ENCODE measurements at places on chromosomes 13 and 19.

DNA sequence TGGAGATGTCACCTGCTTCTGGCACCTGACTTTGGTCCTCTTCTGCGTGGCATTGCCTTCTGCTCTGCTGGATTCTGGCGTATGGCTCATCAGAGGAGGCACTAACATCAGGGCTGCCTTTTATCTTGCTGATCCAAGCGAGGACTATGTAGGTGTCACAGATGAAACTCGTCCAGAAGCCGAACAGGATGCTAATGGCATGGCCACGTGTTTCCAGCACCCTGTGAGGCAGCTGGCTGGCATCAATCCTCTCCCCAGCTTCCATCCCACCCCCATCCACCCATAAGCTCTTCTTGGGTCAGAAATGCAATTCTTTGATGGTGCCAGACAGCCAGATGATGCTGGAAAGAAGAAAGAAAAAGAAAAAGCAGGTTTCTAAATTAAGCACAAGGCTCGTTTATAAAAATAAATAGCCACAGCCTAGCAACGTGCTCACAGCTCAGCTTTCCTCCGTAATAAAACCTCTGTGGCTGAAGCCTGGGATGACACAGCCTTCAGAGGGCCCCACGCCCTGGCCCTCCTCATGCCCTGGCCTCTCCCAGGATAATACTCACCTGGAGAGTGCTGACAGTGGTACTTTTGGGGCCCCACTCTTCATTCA lies 212.9 kb upstream of the SERP2 start:
- no peak for DNase-seq
- H3K4me1 ChIP-seq, result peaks cover 7% of the 10 kb centered on the region
- no peaks in the 10 kb centered on the region for H3K27me3 ChIP-seq
- H3K27ac ChIP-seq, result no peak overlapping the region
- H3K4me3 ChIP-seq, result no peak overlapping the region

GRCh38 chr13:59890054-59890453 lies 273.7 kb downstream of the DIAPH3 start:
- no peaks in the 10 kb centered on the region for H3K27me3 ChIP-seq
- H3K4me1 ChIP-seq, result peaks cover 19% of the 10 kb centered on the region
- DNase-seq, result no peak
- H3K36me3 ChIP-seq, result no peaks in the 10 kb centered on the region

DNA sequence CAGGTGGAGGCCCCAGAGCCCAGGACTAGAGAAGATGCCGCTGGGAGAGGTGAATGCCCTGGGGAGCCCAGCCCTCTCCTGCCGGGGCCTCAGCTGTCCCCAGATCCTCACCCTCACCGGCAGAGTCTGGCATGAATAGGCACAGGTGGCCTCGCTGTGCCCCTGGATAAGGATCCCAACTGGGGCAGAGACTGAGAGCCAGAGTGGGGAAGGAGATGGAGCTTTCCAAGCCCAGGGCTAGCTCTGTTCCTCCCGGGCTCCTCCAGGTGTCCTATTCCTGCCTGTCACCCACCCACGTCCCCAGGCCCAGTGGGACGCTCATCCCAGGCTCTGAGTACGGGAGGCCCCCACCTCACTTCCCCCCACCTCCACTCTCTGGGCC lies 16.5 kb downstream of the PRR36 start:
- peak overlapping the region; percentile 59 for H3K4me3 ChIP-seq
- H3K27ac ChIP-seq, result no peak overlapping the region
- H3K27me3 ChIP-seq, result peaks cover 65% of the 10 kb centered on the region
- DNase-seq, result no peak

- no peak for DNase-seq
- peaks cover 10% of the 10 kb centered on the region for H3K4me1 ChIP-seq
- no peaks in the 10 kb centered on the region for H3K27me3 ChIP-seq
- H3K36me3 ChIP-seq, result peaks cover 34% of the 10 kb centered on the region
- peak overlapping the region; percentile 64 for H3K27ac ChIP-seq
Observed at GRCh38 chr13:54989418-54989817, 1960.8 kb downstream of the OLFM4 start.

DNA sequence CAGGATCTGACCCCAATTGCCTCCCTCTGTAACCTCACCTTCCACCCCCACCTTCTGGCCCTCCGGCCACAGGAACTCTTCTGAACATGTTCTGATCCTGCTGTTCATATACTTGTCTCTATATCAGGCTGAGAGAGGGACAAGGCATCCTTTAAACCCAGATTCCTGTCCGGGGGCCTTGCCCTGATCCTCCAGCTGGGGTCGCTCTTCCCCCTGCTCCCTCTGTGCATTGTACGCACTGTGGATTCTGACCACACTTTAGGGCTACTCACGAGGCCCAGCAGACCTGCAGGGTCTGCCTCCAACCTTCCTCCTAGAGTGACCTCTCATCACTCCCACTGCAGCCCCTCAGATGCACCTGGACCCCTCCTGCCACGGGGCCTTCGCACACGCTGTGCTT lies 269.3 kb downstream of the UQCRFS1 start:
- peak; percentile 45 for DNase-seq
- H3K4me1 ChIP-seq, result 0 out of 2 replicates have a peak, but pooled peaks cover 4% of the 10 kb centered on the region
- H3K36me3 ChIP-seq, result no peaks in the 10 kb centered on the region
- no peak overlapping the region for H3K27ac ChIP-seq
- H3K27me3 ChIP-seq, result no peaks in the 10 kb centered on the region
- no peak overlapping the region for H3K4me3 ChIP-seq

GRCh38 chr13:25335856-25336255 lies 34.4 kb downstream of the NUP58 start:
- H3K4me3 ChIP-seq, result no peak overlapping the region
- DNase-seq, result no peak
- no peaks in the 10 kb centered on the region for H3K27me3 ChIP-seq
- H3K4me1 ChIP-seq, result no peaks in the 10 kb centered on the region
- peaks cover 28% of the 10 kb centered on the region for H3K36me3 ChIP-seq

GRCh38 chr19:40671404-40671803 lies 19.0 kb downstream of the NUMBL start:
- H3K4me1 ChIP-seq, result no peaks in the 10 kb centered on the region
- no peak overlapping the region for H3K4me3 ChIP-seq
- no peak for DNase-seq
- H3K27ac ChIP-seq, result no peak overlapping the region
- no peaks in the 10 kb centered on the region for H3K27me3 ChIP-seq
- H3K36me3 ChIP-seq, result peaks cover 29% of the 10 kb centered on the region

- DNase-seq, result no peak
- H3K27me3 ChIP-seq, result no peaks in the 10 kb centered on the region
- no peak overlapping the region for H3K4me3 ChIP-seq
- H3K27ac ChIP-seq, result no peak overlapping the region
- no peaks in the 10 kb centered on the region for H3K36me3 ChIP-seq
Observed at GRCh38 chr13:94233837-94234236, 245.6 kb downstream of the DCT start.

DNA sequence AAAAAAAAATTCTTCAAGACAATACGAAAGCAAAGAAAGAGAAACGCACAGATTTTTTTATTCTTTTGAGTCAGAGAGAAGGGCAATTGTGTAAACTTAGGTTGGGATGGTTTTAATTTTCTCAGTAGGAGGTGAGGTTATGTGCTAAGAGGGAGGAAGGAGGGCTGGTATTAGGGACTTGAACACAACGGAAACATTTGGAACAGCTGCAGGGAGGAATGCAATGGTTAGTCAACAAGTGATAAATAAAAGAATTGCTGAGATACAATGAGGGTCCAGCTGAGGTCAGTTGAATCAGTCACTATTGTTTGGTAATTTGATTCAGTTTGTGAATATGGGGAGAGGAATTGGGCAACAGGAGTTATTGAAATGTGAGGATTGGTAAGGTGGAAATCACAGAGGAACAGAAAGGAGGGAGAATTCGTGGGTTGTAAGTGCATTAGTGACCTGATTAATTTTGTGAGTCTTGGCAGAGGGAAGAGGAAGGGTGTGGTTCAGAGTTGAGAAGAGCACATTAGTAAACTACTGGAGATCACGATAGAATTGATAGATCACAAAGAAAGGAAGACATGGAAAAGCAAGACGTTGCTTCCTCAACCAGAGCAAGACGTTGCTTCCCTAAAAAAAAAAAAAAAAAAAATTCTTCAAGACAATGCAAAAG lies 499.5 kb upstream of the SPRY2 start:
- DNase-seq, result no peak
- no peaks in the 10 kb centered on the region for H3K27me3 ChIP-seq
- peaks cover 20% of the 10 kb centered on the region for H3K36me3 ChIP-seq
- peaks cover 9% of the 10 kb centered on the region for H3K4me1 ChIP-seq
